Endodermal cell (in vitro differentiated cells): ENCODE measurements at places on chromosomes 1 and 21.

GRCh38 chr1:88228114-88228513, 456.0 kb upstream of the PKN2 start:
- DNase-seq: no peak

DNA sequence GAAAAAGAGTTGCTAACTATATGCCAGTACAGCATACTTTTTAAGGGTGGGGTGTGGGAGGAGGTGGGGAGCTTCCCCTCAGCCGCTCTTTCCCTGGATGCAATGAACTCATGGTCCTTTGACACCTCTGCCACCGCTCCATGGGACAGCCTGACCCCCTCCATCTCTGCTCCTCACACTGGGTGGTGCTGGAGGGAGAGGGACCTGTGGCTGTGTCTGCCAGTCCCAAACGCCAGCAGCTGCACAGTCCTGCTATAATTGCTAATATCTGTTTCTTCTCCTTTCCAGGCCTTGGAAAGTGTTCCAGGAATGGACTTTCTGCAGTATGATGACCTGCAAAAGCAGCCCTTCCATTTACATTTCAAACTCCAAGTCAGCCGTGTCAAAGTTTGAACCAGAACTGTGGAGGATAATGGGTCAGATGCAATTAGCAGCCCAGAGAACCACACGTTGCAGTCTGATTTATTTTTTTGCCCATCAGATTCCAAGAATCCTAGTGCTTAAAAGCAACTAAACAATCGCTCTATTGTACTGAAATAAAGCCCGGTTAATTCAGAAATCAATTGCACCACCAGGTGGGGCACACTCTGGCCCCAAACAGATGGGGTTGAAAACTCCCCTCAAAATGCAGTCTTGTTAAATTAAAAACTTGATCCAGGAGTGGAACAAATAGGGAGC, 160.7 kb upstream of the LMO4 start:
- no peak for DNase-seq

GRCh38 chr1:165114889-165115285, 241.6 kb downstream of the LMX1A start:
- no peak for DNase-seq

DNA sequence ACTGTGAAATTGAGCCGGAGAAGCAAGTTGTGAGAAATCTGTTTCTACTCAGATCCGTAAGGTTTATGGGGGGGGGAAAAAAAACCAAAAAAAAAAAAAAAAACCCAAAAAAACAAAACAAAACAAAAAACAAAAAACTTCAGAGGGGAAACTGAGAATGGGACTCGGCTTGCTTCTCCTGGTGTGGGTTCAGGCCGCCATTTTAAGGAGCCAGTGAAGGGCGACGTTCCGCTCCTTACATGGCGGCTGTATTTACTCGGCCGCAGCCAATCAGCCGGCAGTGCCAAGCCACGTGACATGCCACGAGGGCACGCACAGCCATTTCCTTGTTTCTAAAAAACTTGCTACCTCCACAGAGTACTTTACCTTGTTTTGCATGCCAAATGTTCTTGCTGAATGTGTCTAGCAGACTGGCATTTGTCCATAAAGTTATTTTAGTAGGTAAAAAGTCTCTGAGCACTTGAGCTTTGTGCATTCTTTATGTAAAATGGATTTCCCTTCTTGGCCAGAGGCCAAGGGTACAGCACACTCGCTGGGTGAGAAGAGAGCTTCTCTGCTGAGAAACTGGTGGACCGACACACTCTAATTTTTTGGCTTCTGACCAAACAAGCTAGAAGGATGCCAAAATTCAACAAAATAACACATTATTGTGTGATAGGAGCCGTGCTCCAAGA, 101.8 kb downstream of the NFIA start:
- no peak for DNase-seq

DNA sequence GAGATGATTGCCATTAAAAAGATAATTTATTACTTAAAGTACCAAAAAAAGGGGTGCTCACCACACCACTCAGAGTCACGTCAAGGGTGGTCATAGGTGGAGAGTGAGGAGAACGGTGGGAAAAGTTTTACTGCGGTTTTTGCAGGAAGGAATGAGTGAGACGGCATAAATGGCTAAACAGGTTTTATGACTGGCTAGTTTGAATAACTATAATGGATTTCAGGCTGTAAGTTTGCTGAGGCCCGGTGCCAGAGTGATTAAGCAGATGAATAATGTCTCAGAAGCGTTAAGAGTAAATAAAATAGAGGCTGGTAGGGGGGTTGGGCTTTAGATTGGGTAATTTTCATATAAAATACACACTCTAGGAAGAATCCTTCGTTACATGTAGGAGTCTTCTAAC, 1337.8 kb downstream of the AMY1C start:
- DNase-seq: no peak

DNA sequence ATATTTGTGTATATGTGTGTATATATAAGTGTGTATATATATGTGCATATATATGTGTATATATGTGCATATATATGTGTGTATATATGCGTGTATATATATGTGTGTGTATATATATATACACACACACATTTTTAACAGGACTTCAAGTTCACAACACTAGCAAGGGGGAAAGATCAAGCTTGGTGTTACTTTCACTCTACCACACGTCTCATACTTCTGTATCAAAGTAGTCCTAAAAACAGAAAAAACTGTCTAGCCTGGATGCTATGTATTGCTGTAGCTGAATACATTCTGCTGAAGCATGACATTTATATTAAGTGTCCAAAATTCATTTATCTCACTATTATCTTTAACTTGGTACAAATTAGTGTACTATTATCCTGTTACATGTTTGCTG, 17.9 kb upstream of the ATP6V1G3 start:
- no peak for DNase-seq

DNA sequence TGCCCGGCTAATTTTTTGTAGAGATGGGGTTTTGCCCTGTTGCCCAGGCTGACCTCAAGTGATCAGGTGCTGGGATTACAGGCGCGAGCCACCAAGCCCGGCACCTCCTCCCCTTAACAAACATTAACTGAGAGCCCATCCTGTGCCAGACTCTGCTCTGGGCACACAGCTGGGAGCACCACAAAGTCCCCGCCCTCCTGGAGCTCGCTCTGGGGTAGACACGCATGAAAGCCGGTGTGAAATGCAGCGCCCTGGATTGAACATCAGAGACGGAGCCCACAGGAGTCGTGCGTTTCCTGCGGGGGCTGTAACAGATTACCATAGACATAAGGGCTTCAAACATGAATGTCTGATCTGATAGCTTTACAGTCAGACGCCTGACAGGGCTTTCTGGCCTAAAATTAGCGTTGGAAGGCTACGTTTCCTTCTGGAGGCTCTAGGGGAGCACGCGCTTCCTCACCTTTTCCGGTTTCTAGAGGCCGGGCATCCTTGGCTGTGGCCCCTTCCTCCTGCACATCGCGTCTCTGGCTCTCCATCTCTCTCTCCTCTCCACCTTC, 14.3 kb downstream of the SLC27A3 start:
- peak; percentile 49 for DNase-seq

DNA sequence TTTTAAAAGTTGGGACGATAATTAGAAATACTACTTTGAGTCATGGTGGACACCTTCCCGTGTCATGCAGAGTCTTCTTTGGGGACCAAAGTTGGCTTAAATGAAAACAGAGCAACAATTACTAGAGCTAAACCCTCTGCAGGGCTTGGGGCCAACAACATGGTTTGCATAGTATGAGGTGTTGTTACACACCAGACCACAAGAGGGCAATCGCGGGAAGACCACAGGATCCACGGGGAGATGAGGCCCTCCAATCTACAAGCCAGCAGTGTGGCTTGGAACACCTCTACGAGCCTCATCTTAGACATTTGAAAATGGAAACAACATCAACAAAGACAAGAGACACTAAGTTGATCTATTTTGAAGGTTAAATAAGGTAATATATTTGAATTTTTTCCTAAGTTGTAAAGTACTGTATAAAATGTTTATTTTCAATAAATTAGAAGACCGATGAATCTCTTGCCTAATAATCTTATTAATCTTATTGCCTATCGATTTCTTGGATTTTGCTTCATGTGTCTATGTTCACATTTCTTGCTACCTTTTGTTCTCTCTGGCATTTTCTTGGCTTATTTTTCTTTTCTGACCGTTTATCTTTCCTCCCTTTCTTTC, 8.2 kb upstream of the SMCP start:
- DNase-seq: peak; percentile 82
